ENCODE measurements at places on chromosomes 1 and 21. TPM values are rescaled to one million over a fixed set of nuclear protein-coding genes. Genes with fewer than 3 reads are reported as not detected.

DNA sequence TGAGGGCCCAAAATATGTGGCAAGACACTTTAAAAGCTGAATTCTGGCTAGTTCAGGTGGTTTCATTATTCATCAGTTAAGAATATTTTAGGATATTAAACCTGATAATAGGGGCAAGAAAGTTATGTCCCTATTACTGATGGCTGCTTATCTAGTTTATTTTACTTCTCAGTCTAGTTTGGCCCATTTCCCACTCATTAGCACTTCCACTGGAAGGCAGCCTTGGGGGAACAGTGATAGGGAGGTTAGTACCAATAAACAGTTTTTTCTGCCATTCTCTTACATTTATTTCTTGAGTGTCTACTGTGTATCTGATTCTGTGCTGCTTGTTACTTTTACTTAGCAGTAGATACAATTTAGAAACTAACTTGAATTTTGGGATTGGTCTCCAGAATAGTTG, 9.0 kb downstream of the PPP1R12B start:
- no peaks in the 10 kb centered on the region for H3K36me3 ChIP-seq
- H3K4me3 ChIP-seq: no peak overlapping the region
- H3K27ac ChIP-seq: peak overlapping the region; percentile 97
- no peaks in the 10 kb centered on the region for H3K27me3 ChIP-seq
- no peak for DNase-seq
- H3K4me1 ChIP-seq: peaks cover 44% of the 10 kb centered on the region

DNA sequence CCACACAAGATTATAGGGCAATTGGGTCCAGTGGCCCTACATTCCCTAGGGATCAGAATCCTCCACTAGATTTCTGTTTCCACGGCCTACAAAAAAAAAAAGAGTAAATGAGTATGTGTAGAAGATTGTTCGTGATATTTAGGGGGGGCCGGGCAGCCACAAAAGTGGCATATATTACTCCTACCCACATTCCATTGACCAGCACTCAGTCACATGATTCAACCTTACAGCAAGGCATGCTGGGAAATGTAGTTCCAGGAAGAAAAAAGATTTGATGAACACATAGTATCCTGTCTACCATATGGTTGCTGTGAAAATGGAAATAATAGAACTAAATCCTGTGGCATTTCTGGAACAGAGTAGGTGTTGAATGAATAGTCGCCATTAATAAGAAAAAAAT, 43.4 kb upstream of the GJB5 start:
- H3K4me1 ChIP-seq: no peaks in the 10 kb centered on the region
- H3K27ac ChIP-seq: no peak overlapping the region
- H3K36me3 ChIP-seq: no peaks in the 10 kb centered on the region

GRCh38 chr21:46650476-46651098, 15.1 kb downstream of the PRMT2 start:
- no peak for DNase-seq
- peaks cover 90% of the 10 kb centered on the region for H3K36me3 ChIP-seq
- H3K4me1 ChIP-seq: no peaks in the 10 kb centered on the region
- no peaks in the 10 kb centered on the region for H3K27me3 ChIP-seq

Gene GALE
- 5.7 TPM for total RNA-seq

- H3K27me3 ChIP-seq: peaks cover 28% of the 10 kb centered on the region
- H3K36me3 ChIP-seq: no peaks in the 10 kb centered on the region
These were observed 3.9 kb upstream of the KRTAP10-6 start for GRCh38 chr21:44596068-44596725.

Gene TRIM67
- not detected for total RNA-seq

DNA sequence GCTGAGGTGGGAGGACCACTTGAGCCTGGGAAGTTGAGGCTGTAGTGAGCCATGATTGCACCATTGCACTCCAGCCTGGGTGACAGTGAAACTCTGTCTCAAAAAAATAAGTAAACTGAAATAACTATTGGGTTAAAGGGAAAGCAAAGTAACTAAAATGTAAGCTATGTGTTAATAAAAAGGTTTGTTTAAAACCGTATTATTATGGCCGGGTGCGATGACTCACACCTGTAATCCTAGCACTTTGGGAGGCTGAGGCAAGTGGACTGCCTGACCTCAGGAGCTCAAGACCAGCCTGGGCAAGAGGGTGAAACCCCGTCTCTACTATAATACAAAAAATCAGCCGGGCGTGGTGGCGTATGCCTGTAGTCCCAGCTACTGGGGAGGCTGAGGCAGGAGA, 27.0 kb downstream of the NVL start:
- H3K4me3 ChIP-seq: no peak overlapping the region
- H3K36me3 ChIP-seq: no peaks in the 10 kb centered on the region
- DNase-seq: no peak
- H3K27ac ChIP-seq: no peak overlapping the region

DNA sequence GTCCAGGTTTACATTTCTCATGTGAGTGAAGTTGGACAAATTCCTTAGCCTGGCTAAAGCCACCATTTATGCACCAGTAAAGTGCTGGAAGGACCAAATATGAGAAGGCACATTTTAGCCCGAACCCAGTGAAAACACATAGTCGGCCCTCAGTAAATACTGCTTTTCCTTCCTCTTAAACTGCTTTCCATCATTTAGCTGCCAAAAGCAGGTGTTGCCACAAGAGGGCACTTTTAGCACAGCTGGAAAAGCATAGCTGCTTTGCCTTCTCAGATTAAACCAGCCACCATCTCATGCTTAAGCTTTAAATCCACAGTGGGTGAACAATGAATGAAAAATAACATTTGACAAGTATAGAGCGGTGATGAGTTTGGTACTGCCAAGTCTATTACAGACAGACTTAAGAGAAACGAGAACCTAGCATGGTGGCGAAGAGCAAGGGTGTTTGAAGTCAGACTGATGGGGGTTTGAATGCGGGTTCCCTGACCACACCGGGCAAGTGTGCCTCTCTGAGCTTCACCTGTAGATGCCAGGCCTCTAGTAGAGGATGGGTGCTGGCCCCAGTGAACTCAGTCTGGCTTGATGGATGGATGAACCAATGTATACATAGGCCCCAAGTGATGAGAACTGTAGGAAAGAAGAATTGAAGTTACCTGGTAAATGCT, 57.8 kb downstream of the SLC35D1 start:
- H3K36me3 ChIP-seq: no peaks in the 10 kb centered on the region
- no peak overlapping the region for H3K27ac ChIP-seq
- no peak for DNase-seq
- H3K27me3 ChIP-seq: no peaks in the 10 kb centered on the region
- no peak overlapping the region for H3K4me3 ChIP-seq
- H3K4me1 ChIP-seq: peaks cover 11% of the 10 kb centered on the region

GRCh38 chr1:211751438-211751837, 76.0 kb upstream of the NEK2 start:
- no peak overlapping the region for H3K4me3 ChIP-seq
- no peak for DNase-seq
- no peaks in the 10 kb centered on the region for H3K4me1 ChIP-seq
- H3K36me3 ChIP-seq: no peaks in the 10 kb centered on the region

GRCh38 chr1:28449904-28450303, 55.9 kb upstream of the RCC1 start:
- H3K4me1 ChIP-seq: no peaks in the 10 kb centered on the region
- no peak overlapping the region for H3K4me3 ChIP-seq
- H3K36me3 ChIP-seq: no peaks in the 10 kb centered on the region
- H3K27ac ChIP-seq: no peak overlapping the region
- H3K27me3 ChIP-seq: no peaks in the 10 kb centered on the region

GRCh38 chr1:43383449-43383848, 6.2 kb downstream of the MED8 start:
- H3K4me1 ChIP-seq: peaks cover 9% of the 10 kb centered on the region
- peaks cover 71% of the 10 kb centered on the region for H3K36me3 ChIP-seq
- DNase-seq: no peak
- no peak overlapping the region for H3K27ac ChIP-seq

DNA sequence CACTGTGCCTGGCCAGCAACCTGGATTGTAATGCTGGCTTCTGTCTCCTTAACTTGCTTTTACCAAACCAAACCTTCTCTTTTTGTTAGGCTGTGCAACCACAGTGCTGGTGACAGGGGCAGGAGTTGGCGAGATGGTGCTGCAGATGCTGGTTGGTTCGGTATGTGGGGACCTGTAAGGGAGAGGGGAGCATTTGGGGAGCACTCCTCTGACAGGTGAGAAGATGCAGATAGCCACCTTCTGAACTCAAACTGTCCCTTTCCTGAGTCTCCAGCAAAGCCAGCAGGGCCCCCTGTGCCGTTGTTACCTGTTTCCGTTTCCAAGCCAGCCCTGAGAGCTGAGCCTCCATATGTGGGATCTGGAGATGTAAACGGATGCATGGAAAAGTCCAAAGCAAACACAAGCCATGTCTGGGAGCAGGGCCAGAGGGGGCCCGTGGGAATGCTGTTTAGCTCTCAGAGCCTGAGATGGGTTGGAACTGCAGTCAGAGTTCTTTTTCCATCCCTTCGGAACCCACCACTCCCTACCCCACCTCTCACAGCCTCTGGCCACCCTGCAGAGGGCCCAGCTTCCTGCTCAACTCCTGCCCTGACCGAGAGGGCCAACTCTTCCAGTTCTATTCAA, 34.0 kb downstream of the ELK4 start:
- no peak for DNase-seq
- no peaks in the 10 kb centered on the region for H3K27me3 ChIP-seq
- no peaks in the 10 kb centered on the region for H3K36me3 ChIP-seq
- H3K4me3 ChIP-seq: no peak overlapping the region
- H3K27ac ChIP-seq: peak overlapping the region; percentile 64

Gene MCOLN3
- 0.27 TPM for total RNA-seq

GRCh38 chr1:997993-998744, 1.7 kb downstream of the HES4 start:
- peaks cover 11% of the 10 kb centered on the region for H3K27me3 ChIP-seq
- H3K4me3 ChIP-seq: peak overlapping the region; percentile 34
- no peak for DNase-seq
- H3K36me3 ChIP-seq: no peaks in the 10 kb centered on the region
- H3K4me1 ChIP-seq: peaks cover 3% of the 10 kb centered on the region
- no peak overlapping the region for H3K27ac ChIP-seq

DNA sequence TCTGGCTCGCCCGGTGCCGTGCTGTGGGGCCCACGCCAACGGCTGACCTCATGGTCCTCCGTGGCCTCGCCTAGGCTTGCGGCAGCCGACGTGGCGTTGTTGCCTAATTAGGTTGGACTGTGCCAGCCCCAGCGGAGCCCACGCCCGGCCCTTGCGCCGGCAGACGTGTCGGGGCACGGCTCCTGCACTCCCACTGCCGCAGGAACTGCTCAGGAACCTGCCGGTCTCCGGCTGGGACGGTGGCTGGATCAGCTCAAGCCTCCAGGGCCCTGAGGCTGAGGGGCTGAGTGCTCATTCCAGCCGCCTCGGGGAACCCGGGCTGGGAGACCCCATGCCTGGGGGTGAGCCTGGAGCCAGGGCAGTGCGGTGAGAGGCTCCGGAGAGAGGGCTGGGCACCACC, 16.1 kb upstream of the PEX10 start:
- DNase-seq: no peak
- H3K4me1 ChIP-seq: no peaks in the 10 kb centered on the region
- no peak overlapping the region for H3K4me3 ChIP-seq
- H3K27me3 ChIP-seq: peaks cover 33% of the 10 kb centered on the region
- no peaks in the 10 kb centered on the region for H3K36me3 ChIP-seq

DNA sequence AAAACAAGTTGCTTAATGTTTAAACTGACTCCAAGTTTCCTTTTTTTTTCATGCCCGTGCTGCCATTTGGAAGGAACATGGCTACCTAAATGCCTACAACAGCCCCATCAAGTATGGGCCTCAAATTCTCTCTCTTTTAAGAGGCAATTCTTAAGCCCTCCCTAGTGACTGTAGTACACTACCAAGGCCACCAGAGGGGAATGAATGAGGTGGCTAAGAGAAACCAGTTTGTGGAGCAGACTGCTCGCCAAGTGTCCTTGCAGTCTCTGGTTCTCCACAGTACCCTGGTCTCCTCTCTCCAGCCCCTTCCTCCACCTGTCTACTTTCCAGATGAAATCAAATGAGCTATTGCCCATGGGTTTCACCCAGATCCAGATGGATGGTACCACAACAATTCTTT, 1809.6 kb downstream of the BRINP3 start:
- H3K4me1 ChIP-seq: no peaks in the 10 kb centered on the region
- H3K4me3 ChIP-seq: no peak overlapping the region
- no peak for DNase-seq
- no peaks in the 10 kb centered on the region for H3K27me3 ChIP-seq
- no peaks in the 10 kb centered on the region for H3K36me3 ChIP-seq
- H3K27ac ChIP-seq: no peak overlapping the region

Gene PM20D1
- total RNA-seq: not detected

- peaks cover 53% of the 10 kb centered on the region for H3K36me3 ChIP-seq
- DNase-seq: no peak
- no peaks in the 10 kb centered on the region for H3K27me3 ChIP-seq
- no peak overlapping the region for H3K4me3 ChIP-seq
- no peaks in the 10 kb centered on the region for H3K4me1 ChIP-seq
- no peak overlapping the region for H3K27ac ChIP-seq
These were observed 76.3 kb downstream of the RUSC1 start for GRCh38 chr1:155396874-155397476.

Gene CFAP126
- total RNA-seq: not detected

DNA sequence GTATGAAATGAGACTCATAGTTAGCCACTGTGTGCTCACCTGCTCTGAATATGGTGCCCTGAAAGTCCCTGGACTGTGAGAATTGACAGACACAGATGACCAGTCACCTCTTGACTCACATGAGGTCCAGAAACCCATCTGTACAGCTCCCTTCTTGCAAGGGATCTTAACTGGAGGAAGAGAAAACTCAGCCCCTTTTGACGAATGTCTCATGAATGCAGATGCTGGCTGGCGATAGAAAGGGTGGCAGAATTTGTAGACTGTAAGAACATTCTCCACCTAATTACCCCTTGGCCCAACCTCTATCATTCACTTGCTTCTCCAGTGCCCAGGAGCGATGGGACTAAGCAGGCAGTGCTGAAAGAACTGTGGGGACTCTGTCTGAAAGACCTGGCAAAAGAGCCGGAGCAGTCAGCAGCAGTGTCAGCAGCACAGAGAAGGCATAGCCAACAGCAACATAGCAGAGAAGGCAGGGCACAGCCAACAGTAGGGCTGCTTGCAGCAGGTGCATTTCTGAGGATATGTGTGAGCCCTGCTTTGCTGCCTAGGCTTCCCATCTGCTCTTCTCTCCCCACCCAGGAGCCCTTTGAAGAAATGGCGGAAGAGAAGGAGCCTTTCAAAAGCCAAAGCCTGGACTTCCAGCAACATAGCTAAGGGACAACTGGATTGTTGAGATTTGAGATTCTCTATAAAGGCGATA, 25.8 kb upstream of the IFNGR2 start:
- no peak overlapping the region for H3K4me3 ChIP-seq
- no peak overlapping the region for H3K27ac ChIP-seq
- no peaks in the 10 kb centered on the region for H3K27me3 ChIP-seq
- peaks cover 15% of the 10 kb centered on the region for H3K4me1 ChIP-seq
- no peaks in the 10 kb centered on the region for H3K36me3 ChIP-seq

DNA sequence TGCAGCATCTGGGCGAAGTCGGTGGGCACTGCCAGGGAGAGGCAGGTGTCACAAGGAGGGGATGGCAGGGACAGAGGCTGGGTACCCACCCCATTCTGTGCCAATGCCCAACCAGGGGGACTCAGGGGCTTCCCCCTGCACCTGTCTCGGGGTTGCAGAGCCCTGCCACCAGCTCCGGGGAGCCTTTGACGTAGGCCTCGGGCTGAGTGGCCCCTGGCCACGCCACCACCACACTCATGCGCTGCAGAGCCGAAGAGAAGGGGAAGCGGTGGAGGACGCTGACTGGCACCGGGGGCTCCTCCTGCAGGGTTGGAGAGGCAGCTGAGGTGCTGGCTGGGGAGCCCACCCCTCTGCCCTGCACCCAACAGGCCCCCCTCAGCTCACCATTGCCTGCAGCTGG, 11.7 kb upstream of the MFAP2 start:
- no peak for DNase-seq
- H3K27me3 ChIP-seq: no peaks in the 10 kb centered on the region
- no peaks in the 10 kb centered on the region for H3K4me1 ChIP-seq

Gene SPRR2B
- total RNA-seq: not detected

GRCh38 chr1:25692560-25692959, 76.0 kb downstream of the MAN1C1 start:
- no peaks in the 10 kb centered on the region for H3K27me3 ChIP-seq
- H3K4me3 ChIP-seq: no peak overlapping the region
- no peak for DNase-seq
- H3K36me3 ChIP-seq: no peaks in the 10 kb centered on the region
- H3K4me1 ChIP-seq: peaks cover 40% of the 10 kb centered on the region
- no peak overlapping the region for H3K27ac ChIP-seq

Data from gastrocnemius medialis (tissue), 4 donors.